ENCODE measurements at places on chromosomes 7 and 10.

DNA sequence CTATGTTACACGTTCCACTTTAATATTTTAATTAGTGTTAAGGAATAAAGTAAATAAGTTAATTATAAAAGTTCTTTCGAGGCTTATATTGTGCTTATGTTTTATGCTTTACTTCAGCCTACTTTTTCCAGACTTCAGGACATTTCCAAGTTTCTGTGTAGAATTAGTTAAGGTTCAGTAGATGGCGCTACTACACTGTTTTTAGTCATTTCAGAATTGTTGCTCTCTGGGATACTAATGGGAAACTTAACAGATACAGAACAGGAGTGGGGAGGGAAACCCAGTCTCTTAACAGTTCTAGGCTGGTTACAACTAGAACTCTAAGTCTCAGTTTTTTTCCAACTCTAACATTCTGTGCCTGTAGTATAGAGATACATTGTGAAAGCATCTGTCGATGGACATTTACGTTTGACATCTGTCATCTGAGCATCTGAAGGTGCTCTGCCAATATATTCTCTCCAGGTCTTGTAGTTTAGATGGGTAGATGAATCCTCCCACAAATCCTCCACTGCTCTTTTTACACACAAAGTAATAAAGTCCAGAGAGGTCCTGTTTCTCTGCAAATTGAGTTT is 56.8 kb upstream of the FAM171A1 start:
- no peak for DNase-seq

DNA sequence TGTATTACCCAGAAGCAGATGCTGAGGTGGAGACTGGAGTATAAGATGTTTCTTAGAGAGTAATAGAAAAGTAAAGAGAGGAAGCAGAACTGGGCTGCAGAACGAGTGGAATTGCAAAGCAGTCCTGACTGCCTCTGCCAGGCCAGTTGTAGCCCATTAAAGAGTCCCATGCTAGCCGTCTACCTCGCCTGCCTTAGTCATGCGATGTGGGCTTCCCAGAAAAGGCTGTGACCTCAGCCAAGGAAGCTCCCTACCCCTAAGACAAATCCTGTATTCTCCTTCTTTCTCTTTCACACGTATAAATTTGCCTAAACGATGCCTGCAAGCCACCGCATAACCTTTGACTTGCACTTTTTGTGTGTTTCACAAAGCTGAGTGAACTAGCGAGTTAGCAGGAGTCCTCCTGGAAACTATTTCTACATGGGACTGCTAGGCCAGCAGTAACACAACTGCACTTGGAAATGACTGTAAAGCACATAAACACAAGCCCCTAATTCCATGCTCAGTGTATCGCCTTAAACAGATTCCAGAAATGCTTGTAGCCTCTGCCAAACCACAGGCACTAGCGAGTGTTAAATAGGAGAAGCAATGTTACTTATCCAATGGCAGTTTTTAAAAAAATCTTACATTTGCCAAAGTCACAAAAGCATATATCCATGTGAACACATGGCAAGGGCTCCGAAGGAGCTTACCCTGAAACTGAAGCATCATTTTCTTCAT is 47.4 kb upstream of the GNAI1 start:
- DNase-seq, result no peak

DNA sequence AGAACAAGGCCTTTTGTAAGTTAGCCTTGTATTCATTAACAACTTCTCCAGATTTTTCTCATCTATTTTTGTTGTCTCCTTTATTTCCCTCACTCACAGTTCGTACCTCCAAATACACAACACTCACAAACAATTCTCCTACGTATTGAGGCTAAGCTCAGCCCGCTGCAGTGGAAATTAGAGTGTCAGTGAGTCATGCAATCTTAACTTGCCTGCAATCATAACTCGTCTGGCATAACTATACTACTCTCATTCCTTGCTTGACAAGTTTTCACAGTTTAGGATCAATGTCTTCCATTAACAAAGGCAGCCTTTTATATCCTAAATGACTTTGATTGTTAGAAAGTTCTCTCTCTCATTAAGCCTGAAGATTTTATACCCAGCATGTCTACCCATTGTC is 23.8 kb downstream of the TMEM196 start:
- no peak for DNase-seq

- DNase-seq, result no peak
Observed at GRCh38 chr7:94239661-94240234, 154.9 kb upstream of the COL1A2 start.

DNA sequence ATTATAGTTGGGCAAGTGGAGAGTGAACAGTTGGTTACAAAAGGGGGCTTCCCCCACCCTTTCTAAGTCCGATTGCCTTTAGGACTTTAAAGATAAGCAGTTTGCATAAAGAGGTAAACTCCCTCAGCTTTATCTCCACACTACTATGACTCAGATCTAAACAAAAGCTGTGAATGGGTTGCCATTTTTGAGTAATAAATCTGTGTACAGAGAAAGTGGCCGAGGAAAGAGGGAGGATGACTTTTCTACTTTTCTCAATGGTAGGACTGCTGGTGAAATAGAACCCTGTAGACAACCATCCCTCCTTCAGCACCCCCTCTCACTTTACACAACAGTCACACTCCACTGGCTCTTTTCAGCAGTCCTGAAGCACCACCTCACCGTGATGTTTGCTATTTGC is 71.2 kb downstream of the DNMBP start:
- no peak for DNase-seq

DNA sequence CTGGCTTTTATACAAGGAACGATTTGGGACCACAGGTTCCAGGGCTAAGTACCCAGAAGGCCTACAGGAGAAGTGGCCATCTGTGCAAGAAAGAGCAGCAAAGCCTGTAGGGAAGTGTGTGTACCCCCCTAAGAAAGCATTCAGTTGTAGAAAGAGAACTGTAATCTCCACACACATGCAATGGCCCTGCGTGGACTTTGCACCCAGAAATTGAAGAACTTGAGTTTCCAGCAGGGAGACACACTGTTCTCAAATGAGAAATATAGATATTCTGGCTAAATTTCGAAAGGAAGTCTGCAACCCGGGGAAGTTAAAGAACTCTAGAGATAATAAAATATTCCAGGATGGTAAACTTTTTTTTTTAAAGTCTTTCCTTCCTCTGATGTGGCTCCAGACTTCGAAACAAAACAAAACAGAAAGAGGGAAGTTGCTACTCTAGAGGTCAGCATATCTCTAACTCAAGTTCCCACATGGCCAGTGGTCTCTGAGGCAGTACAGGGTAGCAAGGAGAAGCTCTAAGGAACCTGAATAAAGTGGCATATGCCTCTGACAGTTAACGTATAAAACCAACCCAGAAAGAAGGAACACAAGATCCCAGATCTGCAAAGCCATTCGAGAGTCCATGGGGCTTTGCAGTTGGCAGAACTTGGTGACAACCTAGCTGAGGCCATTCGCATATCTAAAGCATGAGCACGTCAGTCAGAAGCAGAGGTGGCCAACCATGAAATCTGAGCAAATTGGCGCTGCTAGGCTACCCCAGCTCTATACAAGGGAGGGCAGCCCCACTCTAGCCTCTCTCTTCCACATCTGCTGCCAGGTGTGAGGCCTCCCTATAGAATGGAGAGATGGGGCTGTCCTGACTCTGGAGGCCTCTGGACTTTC is 56.6 kb downstream of the ELMO1 start:
- no peak for DNase-seq

GRCh38 chr10:102300278-102300843 is 55.0 kb downstream of the GBF1 start:
- DNase-seq, result no peak

DNA sequence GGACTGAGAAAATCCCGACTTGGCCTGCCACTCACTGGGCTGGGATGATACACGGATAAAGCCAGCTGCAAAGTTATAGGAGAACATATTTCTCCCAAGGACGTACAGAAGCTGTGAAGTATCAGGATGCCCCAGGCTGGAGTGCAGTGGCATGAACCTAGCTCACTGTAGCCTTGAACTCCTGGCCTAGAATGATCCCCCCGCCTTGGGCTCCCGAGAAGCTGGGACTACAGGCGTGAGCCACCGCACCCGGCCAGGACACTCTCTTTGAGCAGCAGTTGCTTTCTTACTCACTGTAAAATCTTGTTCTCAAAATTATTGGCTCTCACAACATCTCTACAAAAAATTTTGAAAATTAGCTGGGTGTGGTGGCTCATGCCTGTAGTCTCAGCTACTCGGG is 50.4 kb downstream of the CLEC2L start:
- DNase-seq, result peak; percentile 32

- DNase-seq, result no peak
Observed at GRCh38 chr10:96289218-96289910, 14.9 kb upstream of the DNTT start.

DNA sequence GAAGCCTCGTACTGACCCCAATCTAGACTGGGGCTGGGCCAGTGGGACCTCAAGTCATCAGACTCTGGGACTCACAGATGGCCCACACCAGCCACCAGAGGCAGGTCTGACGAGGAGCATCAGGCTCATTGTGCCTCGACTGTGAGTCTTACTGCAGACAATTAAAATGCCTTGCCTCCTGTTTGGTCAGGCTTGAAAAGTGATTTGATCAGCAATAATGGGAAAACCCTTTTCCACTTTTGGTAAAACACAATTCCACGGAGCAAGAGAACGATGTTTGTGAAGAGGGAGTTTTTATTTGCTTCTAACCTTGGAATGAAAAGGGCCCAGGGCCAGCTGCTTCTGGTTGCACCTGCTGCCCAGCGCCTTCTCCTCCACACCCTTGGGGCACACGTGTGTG is 43.9 kb downstream of the C10orf143 start:
- DNase-seq, result no peak

DNA sequence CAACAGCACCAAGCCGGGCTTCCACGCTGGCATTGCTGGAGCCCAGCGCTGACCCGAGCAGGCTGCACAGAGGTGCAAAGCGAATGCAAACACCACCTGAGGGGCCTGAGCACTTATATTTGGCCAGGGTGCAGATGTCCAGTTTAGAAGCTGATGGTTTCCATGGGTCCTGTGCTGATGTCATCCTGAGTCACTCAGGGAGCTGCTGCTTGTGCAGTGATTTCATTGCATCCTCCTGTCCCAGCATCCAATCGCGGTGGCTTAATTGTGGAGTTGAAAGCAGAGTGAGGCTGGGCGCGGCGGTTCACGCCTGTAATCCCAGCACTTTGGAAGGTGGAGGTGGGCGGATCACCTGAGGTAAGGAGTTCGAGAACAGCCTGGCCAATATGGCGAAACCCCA is 410.2 kb upstream of the KLF6 start:
- no peak for DNase-seq

GRCh38 chr7:28064437-28064836 is 116.2 kb downstream of the JAZF1 start:
- no peak for DNase-seq

All from activated CD8-positive, alpha-beta memory T cell treated with anti-CD3 and anti-CD28 coated beads, Interleukin-2, amount 50 U/mL, for 48 hours (primary cell).